ENCODE measurements at places on chromosomes 11 and 22.
A peak's percentile ranks its signal among the peaks of the same experiment; 100 is the strongest.

- DNase-seq: no peak
Measured at GRCh38 chr11:86790195-86790725, 10.1 kb upstream of the PRSS23 start.

GRCh38 chr11:60931917-60932316, 7.7 kb downstream of the TMEM132A start:
- DNase-seq: no peak

DNA sequence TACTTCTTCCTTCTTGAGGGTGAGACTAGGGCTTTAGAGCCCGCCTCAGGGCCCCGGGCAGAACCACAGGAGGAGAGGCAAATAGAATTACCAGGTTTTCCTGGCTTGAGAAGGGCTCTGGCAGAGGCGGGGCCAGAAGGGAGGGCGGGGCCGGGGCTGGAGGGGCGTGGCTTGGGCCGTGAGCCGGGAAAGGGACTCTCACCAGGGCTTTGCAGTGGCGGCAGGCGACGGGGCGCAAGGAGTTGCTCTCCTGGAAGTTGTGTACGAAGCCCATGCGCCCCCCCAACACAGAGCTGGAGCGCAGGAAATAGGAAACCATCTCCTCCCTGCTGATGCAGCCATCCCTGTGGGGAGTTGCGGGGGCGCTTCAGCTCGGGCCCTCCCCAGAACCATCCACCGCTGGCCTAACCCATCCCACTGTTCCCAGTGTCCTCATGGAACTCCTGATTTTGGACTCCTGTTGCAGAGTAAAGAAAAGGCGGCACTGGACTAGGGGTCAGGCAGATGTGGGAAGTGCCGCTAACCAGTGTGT, 6.9 kb upstream of the NRXN2 start:
- no peak for DNase-seq

GRCh38 chr11:102345904-102346303, 1.1 kb upstream of the BIRC2 start:
- DNase-seq: no peak

DNA sequence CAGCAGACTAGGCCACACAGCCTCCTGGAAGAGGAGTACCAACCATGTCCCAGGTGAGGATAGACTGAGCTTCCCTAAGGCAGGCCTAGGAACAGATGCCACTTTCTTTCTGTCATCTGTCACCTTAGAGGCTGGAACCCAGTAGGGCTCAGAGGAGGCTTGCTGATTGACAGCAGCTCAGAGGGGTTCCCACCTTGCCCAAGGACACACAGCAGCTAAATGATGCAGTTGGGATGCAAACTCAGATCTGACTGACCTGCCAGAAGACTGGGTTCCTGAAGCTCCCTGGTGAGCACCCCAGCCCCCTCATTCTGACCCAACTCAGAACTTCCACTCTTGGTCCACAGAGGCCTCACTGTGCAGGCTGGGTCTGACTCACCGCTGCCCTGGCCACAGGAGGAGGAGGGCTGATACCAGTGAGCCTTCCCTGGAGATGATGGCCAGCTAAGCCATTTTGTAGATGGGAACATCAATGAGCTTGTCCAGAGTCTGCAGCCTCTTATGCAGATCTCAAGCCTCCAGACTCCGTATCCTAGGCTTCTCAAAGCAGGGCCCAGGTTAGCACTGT, 14.0 kb downstream of the CAPN5 start:
- DNase-seq: no peak

GRCh38 chr11:42974510-42975179, 337.2 kb upstream of the API5 start:
- no peak for DNase-seq

GRCh38 chr11:72430741-72431570, 3.4 kb downstream of the CLPB start:
- DNase-seq: peak; percentile 46

- no peak for DNase-seq
Measured at GRCh38 chr11:131481971-131482370, 111.6 kb downstream of the NTM start.
